ENCODE measurements at places on chromosomes 5 and 9. TPM values are rescaled to one million over a fixed set of nuclear protein-coding genes. Genes with fewer than 3 reads are reported as not detected.

DNA sequence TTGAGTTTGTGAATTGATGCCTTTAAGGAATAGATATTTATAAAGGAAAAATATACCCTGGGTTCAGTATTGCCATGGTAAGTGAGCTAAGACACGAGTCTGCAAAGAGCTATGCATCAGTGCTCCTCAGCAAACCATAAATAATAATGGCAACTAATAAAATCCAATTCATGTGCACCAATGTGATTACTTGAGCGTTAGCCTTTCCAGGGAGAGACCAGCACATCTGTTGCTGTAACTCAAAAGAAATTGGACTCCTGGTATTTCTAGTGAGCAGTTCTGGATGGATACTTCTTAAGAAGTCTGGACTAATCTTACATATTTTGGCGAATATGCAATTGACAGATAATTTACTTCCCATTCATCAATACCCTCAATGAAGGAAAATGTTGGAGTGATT is 373.3 kb downstream of the ARHGEF28 start:
- no peak for DNase-seq

GRCh38 chr5:63564789-63565188 is 397.5 kb downstream of the HTR1A start:
- DNase-seq = no peak

DNA sequence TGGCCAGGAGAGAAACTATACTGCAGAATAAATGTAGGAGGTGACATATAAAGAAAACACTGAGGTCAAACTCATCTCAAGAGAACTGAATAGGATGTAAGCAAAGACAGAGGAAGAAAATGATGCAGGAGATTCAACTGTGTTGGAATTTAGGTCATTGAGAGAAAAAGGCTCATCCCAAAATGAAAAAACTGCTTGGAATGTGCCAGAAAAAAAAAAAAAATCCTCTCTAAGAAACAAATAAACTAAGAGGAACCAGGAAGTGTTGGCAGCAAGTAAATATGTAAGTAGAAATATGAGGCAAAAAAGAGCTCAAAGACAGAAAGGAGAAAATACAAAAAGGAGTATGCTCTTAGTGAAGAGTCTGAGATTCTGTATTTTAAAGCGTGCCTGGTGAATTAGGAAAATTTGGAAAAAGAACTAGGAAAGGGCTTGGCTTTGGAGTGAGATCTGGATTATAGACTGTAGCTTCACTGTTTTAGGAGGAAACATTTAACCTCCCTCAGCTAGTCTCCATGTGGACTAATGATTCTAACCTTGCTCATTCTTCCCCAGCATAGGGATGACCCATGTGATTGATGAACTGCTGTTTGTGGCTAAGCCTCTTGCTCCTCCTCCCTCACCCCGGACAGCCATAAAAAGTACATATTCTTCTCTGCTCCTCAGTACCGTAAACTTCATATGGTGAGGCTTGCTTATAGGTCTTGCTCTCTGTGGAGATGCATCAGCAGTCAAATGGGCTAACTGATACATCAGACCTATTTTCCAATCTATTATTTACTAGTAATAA is 185.6 kb upstream of the POU5F2 start:
- DNase-seq = no peak

DNA sequence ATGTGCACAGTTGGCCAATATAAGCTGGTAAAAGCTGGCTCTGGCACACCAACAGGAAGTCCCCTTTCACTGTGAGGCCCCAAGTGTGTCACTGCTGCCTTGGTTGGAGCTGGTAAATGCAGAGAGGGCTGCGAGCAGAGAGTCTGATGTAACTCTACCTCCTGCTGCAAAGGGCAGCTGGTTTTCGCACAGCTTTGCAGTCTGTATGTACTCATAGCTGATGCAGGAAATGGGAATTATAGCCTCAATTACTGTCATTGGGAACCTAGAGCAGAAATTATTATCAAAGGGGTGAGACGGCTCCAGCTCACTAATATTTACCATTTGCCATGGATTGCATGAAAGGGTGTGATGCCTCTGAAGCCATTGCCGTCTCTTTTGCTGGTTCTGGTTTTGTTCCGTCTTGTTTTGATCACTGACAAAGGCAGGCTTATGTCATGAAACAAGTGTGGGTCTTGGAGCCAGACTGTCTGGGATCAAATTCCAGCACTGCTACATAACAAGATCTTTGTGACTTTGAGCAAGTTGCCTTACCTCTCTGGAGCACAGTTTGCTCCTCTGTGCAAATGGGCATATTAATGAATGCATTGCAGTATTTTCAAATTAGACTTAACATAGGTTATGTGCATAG is 124.3 kb upstream of the SLC25A48 start:
- no peak for DNase-seq

DNA sequence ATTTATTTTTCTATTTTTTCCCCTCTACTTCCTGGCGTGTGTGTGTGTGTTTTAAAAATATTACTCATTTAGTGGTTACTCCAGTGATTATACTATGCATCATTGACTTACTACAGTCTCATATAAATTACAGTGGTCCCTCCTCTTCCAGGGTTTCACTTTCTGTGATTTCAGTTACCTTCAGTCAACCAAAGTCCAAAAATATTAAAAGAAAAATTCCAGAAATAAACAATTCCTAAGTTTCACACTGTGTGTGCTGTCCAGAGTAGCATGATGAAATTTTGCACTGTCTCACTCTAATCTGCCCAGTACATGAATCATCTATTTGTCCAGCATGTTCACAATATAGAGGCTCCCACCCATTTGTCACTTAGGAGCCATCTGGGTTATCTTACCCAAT is 47.4 kb upstream of the CCDC112 start:
- DNase-seq = no peak

FOXD4L3 gene
- polyA plus RNA-seq = not detected

DNA sequence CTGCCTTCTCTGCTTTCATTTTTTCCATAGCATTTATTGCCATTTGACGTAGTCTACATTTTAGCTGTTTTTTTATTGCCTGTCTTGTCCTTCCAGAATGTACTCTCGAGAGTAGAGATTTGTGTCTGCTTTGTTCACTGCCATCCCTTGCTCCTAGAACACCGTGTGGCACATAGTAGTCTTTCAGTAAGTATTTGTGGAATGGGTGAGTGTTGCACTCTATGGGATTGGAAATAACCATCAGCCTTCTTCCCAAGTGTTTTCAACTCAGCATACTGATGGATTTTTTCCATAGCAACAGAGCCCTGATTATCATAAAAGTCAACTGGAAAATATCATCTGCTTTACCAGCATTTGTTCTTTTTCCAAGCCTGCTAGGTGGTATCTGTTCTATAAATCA is 462.6 kb downstream of the ENC1 start:
- DNase-seq = no peak

DNA sequence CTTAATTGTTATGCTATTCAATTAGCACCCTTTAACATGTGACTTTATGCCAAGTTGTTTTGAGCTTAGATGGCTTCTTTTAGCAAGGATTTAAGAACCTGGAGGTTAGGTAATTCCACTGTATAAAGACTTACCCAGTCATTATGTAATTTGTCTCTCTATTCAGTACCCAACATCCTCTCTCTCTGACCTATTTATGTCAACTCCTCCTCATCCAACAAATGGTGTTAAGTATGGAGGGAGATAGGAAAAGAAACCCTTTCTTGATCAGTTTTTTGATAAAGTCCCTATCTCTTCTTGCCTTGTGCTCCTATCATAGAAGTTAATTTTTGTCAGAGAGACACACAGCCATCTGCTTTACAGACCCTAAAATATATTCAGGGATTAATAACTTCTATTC is 181.2 kb upstream of the GPR151 start:
- DNase-seq = no peak

- DNase-seq = no peak
Measured at GRCh38 chr5:36202521-36202961, 39.2 kb downstream of the NADK2 start.

DCTN4 gene
- polyA plus RNA-seq = 55.2 TPM

DNA sequence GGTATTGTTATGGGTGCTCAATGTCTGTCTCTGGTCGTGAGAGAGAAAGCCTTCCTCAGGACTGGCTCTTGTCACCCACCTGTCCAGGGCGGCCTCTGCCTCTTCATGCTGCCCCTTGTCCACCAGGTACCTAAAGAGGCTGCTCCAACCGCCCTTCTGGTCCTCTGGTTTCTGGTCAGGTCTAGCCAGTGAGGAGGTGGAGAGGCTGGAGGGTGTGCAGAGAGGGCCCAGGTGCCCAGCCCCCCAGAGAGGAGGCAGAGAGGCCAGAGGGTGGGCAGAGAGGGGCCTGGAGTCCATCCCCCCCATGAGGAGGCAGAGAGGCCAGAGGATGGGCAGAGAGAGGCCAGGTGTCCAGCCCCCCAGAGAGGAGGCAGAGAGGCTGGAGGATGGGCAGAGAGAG is 329.8 kb upstream of the IRX4 start:
- DNase-seq = no peak

- DNase-seq = peak; percentile 32
Measured at GRCh38 chr9:36276781-36277181, 18.5 kb upstream of the GNE start.

DNA sequence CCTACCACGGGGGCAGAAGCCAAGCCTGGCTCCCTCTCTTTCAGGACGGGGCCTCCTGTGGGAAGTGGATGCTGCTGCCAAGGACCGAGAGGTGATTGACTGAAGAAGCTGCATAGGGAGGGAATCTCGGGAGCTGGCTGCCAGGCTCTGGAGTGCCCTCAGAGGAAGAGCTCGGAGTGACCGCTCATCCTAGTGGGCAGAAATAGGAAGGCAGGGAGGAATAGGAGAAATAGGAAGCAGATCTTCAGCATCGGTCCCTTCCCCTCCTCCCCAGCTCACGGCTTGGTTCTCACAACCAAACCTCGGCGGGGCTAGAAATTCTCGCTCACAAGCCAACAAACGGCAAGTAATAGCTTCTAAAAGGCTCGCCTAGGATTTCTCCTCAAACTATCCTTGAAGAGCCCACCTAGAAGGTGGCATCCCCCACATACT is 159.9 kb upstream of the RAI14 start:
- DNase-seq = no peak

DNA sequence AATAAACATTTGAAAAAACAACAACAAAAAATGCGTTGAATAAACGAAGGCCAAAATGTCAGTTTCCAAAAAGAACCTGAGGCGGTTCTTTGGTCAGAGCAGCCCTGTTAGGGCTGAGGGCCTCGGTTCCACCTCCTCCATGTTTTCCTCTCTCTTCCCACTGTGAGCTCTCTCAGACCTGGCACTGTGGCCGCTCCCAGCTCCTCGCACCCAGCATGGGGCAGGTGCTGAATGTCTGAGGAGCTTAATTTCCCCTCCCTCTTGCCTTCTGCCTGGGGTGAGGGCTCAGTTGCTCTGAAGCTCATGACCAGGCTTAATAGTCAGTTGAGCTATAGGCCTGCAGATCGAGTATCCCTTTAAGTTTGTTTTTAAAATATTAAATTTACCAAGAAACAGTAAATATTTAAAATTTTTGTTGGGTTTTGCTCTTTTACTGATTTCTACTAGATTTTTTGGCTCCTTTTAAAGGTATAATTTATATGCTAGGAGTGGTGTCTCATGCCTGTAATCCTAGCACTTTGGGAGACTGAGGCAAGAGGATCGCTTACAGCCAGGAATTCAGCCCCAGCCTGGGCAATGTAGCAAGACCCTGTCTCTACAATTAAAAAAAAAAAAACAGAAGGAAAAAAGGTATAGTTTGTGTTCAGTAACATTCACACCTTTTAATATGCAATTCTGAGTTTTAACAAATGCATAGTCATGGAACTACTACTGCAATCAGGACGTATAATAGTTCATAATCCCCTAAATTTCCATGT is 28.1 kb downstream of the DAPK1 start:
- no peak for DNase-seq

DNA sequence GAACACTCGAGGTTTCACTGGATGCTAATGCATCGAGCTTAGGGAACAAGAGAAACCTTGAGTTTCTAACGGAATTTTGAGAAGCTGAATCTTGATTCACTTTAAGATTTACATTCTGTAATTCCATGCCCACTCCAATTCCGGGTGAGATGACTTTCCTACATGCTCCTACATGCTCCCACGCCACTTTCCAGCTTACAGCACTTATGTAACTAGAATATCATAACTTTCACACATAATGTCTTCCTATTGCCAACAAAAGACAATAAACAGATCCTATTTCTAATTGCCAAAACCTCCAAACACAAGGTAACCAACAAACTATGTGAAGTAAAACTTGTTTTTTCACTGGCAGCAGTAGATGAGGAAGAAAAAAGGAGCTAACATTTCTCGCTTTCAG is 72.9 kb downstream of the ECPAS start:
- DNase-seq = no peak

DNA sequence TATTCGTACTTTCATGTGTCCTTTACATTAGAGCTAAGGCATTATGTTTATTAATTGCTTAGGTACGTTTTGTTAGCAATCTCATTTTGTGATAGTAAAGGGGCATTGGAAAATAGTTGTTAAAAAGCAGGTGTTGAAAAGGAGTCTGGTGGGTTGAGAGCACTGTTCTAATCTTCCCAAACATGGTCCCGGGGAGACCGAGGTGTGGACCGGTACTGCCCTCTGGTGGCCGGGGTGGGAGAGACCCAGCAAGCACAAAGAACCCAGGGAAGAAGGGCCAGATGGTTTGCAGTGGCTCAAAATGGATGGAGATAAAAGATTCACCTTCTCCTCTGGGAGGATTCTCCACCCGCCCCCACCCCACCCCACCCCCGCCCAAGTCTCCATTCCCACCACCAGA is 26.1 kb downstream of the IDNK start:
- no peak for DNase-seq

GRCh38 chr5:40052808-40053207 is 626.9 kb upstream of the PTGER4 start:
- no peak for DNase-seq

- DNase-seq = no peak
Measured at GRCh38 chr5:148855249-148856008, 29.0 kb downstream of the ADRB2 start.

GRCh38 chr5:109242518-109242917 is 167.3 kb downstream of the PJA2 start:
- no peak for DNase-seq

TLX3 gene
- not detected for polyA plus RNA-seq

- DNase-seq = no peak
Measured at GRCh38 chr9:115164511-115164974, 46.6 kb upstream of the TNC start.

DNA sequence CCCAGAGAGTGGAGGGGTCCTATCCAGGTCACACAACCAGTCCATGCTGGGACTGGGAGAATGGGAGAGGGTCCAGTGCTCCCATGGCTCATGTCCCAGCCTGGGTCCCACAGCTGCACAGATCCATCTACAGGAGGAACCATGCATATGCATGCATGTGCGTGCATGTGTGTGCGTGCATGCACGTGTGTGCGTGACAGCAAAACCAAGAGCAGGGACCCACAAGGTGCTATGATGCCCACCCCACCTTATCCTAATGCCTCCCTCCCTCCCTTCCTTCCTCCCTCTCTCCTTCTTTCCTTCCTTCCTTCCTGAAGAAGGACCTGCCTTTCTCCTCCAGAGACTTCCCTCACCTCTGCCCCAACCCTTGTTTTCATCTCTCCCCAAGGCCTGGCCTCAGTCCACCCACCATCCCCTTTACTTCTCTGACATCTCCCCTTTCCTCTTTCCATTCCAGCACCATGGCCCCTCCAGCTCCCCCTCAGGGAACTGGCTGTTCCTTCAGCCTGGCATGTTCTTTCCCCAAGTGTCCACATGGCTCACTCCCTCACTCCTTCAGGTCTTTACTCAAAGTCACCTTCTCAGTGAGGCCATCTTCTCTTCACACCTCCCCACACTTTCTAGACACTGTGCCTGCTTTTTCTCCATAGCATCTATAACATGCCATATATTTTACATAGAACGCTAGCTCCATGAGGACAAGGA is 21.8 kb downstream of the AQP7 start:
- no peak for DNase-seq

MVB12B gene
- 16.9 TPM for polyA plus RNA-seq

PTCD2 gene
- polyA plus RNA-seq = 9.2 TPM

- no peak for DNase-seq
Measured at GRCh38 chr9:36913393-36914211, 120.5 kb downstream of the PAX5 start.

GRCh38 chr9:13648676-13649075 is 369.2 kb upstream of the MPDZ start:
- DNase-seq = no peak

CLIC3 gene
- 0.34 TPM for polyA plus RNA-seq

All from left renal pelvis (tissue), 4 donors.